Dermis lymphatic vessel endothelial cell (primary cell): ENCODE measurements at places on chromosomes 13 and 19. TPM values are rescaled to one million over a fixed set of nuclear protein-coding genes. Genes with fewer than 3 reads are reported as not detected.

Gene FPR1
- not detected in 2 replicates for total RNA-seq

Gene FFAR2
- not detected in 2 replicates for total RNA-seq

Gene CD209
- 0.11 and 0.26 TPM in 2 replicates for total RNA-seq

Gene KLK15
- not detected in 2 replicates for total RNA-seq

Gene KLHL1
- not detected in 2 replicates for total RNA-seq

Gene RGL3
- 0.87 and 1.6 TPM in 2 replicates for total RNA-seq

Gene CD22
- 0.11 and 0.26 TPM in 2 replicates for total RNA-seq

Gene NCR1
- not detected in 2 replicates for total RNA-seq

Gene LHB
- 0.17 and 0.22 TPM in 2 replicates for total RNA-seq

Gene UTP14C
- 8.7 and 11.7 TPM in 2 replicates for total RNA-seq

Gene ZNF253
- total RNA-seq, result 2.5 and 5.5 TPM in 2 replicates
